Activated T-helper 9 cell treated with anti-CD3 and anti-CD28 coated beads, Interleukin-2, amount 50 U/mL, for 16 hours (primary cell): ENCODE measurements at places on chromosomes 2 and 18.

- no peak for DNase-seq
Measured at GRCh38 chr2:173903601-173904394, 61.4 kb downstream of the SP3 start.

GRCh38 chr2:70707706-70708105 lies 60.3 kb downstream of the ADD2 start:
- DNase-seq, result no peak

- no peak for DNase-seq
Measured at GRCh38 chr2:9279426-9279825, 72.8 kb downstream of the ASAP2 start.

DNA sequence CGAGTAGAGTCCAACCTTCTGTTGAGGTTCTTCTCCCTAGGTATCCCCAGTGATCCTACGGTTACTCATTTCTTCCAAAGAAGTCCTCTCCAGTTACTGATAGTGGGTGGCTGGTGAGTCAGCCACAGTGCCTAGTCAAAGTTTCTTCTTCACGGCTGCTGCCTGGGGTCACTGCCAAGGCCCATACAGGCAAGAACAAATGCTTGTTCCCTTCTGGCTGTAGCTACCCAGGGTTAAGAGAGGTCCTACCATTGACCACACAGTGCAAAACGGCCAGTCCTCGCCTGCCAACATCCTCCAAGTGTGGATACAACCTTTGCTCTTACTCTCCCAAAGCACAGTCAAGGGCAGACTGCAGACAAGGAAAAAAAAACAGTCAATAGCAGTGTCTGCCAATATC lies 2.9 kb upstream of the PTPN4 start:
- DNase-seq, result peak; percentile 9

DNA sequence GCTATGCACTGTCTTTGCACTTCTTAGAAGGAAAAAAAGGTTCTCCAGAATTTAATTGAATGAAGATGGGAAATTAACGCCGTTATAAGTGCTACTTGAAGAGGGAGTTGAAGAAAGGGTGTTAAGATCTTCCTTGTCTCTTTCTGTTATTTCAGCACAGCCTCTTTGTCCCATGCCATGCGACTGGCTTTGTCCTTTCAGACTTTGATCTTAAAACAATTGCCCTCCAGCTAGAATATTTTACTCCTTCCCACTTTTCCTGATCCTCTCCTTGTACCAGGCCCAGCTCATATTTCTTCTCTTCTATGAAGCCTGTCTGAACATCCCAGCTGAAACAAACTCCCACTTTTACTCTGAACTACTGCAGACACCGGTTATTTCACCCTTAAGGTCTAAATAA lies 51.4 kb downstream of the RAB27B start:
- no peak for DNase-seq

DNA sequence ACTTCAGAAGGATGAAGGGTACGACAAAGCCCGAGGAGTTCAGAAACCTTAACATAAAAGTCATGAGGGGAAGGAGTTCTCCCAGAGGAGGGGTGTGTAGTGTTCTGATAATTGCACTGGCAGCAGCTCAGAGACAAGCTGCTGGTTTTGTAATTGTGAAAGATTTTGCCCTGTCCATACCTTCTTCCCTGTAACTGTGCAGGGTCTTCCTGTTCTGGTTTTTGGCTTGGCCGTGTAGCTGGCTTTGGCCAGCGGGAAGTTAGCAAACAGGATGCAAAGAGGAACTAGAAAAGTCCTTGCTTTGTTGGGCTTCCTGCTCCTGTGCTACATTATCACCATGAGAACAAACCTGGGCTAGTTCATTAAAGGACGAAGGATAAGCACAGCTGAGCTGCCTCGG lies 160.8 kb downstream of the LPIN1 start:
- no peak for DNase-seq

DNA sequence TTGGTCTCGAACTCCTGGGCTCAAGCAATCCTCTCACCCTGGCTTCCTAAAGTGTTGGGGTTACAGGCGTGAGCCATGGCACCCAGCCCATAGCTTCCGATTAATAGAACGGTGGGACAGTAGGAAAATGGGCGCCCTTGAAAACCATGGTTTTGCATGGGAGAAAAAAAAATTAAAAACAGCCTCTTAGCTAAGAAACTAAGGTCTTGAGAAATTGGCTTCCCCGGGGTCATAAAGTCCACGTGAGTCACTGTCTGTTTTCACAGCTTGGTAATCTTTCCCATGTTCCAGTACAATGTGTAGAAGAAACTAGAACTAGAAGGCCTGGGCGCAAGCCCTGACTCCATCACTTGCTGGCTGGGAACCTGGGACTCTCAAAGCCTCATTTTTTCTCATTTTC lies 20.7 kb downstream of the B3GNT2 start:
- no peak for DNase-seq

DNA sequence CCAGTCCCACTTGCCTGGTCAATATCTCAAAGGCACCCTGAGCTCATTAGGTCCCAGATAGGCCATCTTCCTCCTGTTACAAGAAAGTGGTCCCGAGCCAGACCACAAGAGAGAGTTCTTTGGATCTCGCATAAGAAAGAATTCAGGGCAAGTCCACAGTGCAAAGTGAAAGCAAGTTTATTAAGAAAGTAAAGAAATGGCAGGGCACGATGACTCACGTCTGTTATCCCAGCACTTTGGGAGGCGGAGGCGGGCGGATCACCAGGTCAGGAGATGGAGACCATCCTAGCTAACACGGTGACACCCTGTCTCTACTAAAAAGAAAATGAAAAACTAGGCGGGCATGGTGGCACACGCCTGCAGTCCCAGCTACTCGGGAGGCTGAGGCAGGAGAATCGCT lies 10.8 kb upstream of the SMAD7 start:
- no peak for DNase-seq

- DNase-seq, result no peak
Measured at GRCh38 chr18:55780586-55781071, 192.6 kb upstream of the TCF4 start.
